ENCODE measurements at places on chromosomes 12 and 14.
A peak's percentile ranks its signal among the peaks of the same experiment; 100 is the strongest.

GRCh38 chr12:62793256-62794217 lies 141.4 kb downstream of the PPM1H start:
- peak; percentile 97 for DNase-seq

GRCh38 chr14:58560208-58560607 lies 77.6 kb upstream of the DACT1 start:
- DNase-seq: no peak

- DNase-seq: no peak
Observed at GRCh38 chr12:46451276-46452021, 78.9 kb upstream of the SLC38A2 start.

DNA sequence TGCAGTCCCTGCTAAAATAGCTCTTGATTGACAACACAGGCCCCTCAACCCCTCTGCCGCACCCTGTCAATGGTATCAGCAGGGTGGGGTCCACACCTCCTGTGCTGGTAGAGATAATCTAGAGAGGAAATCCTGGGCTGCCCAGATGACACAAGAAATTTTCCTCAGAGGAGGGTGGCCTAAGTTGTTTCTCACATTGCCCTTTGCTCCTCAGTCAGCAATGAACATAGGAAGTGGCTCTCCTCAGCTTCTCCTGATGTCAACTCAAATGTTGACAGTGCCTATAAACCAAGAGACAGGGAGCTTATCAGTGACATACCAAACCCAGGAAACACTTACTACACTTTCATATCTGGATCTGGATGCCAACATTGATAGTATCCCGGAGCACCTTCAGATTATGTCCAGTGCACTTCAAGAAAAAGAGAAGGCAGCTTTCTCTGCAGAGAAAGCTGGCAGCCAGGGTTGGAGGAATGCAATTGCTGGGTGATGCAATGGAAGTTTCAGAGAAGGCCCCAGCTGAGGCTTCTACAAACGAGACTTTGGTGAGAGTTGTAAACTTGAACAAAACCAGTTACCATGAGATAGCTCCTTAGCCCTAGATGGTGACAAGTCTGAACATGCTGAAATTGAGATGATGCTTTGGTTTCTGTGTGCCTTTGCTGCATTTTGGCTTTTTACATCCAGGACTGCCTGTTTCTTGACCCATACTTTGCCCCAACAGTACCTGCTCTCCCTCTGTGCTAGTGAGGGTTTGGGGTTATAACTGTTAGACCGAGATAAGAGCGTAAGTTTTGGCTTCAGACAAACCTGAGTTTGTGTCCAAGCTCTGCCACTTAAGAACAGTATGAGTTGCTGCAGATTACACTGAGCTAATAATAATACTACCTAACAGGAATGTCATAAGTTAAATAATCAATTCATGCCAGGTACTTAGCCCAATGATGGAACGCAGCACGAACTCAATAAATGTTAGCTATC lies 183.5 kb downstream of the NUAK1 start:
- no peak for DNase-seq

DNA sequence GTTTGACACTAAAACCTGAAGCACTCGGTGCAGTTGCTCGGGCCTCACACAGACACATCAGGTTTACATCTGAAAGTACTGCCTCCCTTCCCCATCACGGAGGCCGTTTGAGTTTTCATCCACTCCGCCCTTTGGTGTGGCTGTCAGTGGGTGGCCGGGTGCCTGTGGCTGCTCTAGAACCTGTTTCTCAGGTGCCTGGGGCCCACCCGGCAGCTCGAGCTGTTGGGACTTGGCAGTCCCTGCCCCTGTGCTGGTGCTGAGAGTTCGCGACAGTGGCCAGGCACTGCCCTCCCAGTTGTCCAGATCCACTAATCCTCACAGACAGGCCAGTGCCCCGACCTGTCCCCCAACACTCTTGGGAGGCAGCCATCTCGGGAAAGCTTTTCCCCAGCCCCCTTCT lies 22.4 kb downstream of the XRCC3 start:
- no peak for DNase-seq

DNA sequence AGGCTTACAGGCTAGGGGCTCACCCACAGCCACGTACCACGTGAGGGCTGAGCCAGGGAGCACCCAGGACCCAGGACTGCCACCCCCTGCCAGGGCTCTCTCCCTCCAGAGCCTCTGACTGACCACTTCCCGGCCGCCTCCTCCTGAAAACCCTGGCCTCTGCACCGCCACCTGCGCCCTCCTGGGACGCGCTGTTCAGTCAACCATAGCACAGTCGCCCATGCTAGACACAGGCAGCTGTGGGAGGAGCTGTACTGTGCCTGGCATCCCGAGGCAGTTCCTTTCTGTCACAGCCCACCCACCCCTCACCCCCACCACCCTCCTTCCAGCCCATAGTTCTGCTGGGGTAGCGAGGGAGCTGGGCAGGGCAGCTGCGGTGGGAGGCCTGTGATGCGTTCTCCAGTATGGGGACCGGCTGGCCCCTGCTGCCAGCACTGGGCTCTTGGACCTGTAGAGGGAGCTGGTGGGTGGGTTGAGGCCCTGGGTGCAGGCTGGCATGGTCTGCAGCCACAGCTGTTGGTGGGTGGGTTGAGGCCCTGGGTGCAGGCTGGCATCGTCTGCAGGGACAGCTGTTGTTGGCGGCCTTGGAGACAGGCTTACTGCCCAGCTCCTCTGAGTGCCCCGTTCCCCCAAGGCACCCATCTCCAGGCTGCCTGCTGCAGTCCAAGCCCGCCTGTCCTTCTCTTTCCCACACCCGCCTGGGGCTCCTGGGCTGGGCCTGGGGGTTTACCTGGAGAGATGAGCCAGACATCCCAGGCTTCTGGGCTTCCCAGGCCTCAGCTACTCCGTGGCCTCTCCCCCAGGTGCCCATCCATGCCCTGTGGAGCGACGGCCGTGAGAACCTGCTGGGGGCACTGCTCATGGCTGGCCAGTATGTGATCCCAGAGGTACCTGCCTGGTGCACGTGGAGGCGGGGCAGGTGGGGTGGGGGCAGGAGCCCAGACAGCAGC lies 11.5 kb downstream of the ASPG start:
- DNase-seq: no peak

- DNase-seq: no peak
Observed at GRCh38 chr14:69719501-69719951, 47.4 kb upstream of the SRSF5 start.

GRCh38 chr12:103858953-103859601 lies 18.0 kb upstream of the NT5DC3 start:
- DNase-seq: peak; percentile 78

- no peak for DNase-seq
Observed at GRCh38 chr12:51829011-51829481, 19.5 kb downstream of the FIGNL2 start.

- no peak for DNase-seq
Observed at GRCh38 chr14:96130391-96130790, 74.2 kb upstream of the BDKRB2 start.

DNA sequence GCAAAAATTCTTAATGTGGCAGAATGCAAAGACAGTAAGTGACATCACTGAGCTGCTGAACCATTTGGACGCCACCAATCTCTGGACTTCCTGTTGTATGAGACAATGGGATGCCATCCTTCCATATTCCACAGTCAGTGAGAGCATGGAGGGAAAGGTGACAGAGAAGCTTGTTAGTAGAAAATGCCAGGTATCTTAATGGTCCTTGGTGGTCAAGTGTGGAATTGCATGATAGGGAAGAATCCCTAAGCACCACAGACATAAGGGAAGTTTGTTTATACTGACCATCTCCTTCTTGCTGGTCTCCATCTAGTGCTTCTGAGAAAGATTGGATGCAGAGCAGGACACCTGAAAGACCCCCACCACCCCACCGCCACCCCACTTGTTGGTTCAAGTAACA lies 1410.0 kb upstream of the TMEM132C start:
- DNase-seq: no peak

DNA sequence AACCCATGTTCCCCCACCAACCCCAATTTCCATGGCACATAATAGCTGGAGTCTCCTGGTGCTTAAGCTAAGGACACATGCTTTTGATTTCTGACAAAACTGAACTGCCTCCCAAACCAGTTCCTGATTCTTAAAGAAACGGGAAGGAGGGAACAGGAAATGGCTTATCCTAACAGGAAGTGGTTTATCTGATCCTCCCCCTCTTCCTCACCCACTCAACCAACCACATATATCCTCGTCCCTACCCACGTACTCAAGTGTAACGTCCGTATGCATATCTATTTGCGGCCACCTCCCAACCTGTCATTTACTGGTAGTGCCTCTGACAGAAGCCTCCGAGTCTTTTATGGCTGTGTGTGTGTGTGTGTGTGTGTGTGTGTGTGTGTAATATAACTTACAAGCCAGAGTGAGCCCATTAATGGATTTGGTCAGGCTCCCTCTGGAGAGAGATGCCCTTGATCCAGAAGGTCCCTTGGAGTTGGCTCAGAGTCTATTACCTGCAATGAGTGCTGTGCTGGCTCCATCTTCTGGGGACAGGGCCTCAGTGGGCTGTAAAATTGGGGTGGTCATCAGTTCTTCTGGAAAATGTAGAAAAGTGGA lies 7.7 kb downstream of the DAZAP2 start:
- no peak for DNase-seq

DNA sequence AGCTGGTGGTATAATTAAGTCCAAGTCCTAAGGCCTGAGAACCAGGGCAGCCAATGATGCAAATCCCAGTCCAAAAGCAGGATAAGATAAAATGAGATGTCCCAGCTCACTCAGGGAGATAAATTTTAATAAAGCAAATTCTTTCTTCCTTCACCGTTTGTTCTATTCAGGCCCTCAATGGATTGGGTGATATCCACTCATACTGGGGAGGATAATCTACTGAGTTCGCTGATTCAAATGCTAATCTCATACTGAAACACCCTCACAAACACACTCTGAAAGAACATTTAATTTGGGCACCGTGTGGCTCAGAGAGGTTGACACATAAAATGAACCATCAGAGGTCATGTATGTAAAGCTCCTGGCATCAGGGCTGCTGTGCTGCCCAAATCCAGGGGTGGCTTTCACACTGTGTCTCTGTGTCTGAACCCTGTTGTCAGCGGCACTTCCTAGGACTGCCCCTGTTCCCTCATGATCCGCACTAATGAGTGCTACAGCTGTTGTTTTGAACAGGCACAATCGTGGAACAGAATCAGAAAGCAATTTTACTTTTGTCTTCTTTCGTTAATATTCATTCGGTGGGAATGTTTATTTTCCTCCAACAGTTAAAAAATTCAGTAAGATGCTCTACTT lies 428.5 kb upstream of the FBXO33 start:
- DNase-seq: no peak

DNA sequence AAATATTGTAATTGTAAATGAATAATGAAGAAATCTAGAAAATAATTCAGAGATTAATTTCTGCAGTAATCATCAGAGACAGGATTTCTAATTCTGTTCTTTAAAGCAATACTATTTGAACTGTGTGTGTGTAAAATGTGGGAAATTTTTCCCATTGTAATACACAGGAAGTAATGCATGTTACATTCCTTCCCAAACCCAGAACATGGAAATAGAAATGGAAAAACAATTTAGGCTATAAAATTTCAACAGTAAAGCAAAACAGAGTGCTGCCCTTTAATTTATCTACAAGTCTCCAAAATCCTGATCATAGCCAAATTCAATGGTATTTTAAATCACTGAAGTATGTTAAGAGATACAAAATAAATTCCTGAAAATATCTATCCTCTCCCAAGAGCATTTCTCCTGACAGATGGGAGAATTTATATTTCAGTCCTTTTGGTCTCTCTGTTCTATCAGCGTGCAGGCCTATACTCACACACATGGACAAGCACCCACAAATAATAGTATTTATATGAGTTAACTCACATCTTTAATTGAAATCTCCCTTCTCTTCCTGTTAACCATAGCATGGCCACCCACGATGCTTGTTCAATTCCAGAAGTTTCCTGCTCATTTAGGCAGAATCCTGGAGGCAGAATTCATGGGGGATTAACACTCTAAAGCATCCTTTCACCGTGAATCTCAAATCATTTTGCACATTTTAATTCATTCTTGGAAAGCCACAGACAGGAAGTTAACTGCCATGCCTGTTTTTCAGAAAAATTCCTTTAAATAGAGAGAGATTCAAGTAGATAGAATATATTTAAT lies 1465.4 kb upstream of the FLRT2 start:
- DNase-seq: no peak

DNA sequence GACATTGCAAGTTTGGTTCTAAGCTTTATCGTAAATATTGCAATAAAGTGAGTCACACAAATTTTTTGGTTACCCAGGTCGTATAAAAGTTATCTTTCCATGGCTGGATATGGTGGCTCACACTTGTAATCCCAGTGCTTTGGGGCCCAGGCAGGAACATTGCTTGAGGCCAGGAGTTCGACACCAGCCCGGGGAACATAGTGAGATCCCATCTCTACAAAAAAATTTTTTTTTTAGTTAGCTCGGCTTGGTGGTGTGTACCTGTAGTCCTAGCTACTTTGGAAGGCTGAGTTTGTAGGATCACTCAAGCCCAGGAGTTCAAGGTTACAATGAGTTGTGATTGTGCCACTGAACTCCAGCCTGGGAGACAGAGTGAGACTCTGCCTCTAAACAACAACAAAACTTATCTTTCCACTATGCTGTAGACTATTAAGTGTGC lies 24.4 kb downstream of the PRORP start:
- DNase-seq: no peak

DNA sequence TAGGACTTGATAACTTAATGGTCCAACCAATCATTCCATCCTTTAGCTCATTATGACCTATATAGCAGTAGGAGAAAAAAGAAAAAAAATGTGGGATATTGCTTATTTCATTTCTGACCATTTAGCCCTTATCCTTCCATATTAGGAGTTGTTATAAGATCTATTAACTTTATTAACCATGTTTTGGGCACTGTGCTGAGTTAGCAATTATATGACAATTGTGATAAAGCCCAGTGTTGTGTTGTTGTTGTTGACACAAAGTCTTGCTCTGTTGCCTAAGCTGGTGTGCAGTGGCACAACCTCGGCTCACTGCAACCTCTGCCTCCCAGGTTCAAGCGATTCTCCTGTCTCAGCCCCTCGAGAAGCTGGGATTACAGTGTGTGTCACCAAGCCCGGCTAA lies 569.7 kb upstream of the FOXG1 start:
- no peak for DNase-seq

DNA sequence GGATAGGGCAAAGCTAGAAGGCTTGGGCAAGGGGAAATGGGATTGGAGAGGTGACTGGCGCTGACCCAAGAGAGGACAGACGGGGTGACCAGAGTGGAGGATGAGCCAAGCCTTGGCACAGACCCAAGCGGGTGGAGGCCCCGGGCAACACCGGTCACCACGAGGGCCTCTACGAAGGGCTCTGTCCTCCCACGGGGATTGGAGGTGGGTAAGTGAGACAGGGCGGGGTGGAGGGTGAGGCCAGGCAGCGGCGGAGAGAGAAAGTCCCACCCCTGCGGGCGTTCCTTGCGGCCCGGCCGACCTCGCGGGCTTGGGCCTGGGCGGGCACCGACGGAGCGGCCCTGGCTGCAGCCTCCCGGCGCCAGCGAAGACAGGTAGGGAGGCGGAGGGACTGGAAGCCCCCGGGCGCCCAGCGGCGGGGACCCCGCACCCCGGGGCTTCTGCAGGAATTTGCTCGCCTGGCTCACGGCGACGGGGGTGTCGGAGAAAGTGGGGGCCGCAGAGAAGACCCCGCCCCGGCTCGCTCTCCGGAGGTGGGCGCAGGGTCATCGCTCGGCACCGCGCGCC lies at the start of gene PAPLN:
Gene PAPLN, plus strand, starts transcription at position 288 of the 567 bp plus-strand sequence. CDS start 2,273 bp downstream, outside the sequence.
- no peak for DNase-seq

GRCh38 chr12:57765003-57765697 lies 1.7 kb downstream of the CYP27B1 start:
- DNase-seq: peak; percentile 88
